GM13976 (cell line): ENCODE measurements at places on chromosomes 11 and 22.

GRCh38 chr11:44694443-44694842 is 32.3 kb upstream of the TSPAN18 start:
- DNase-seq = no peak

- no peak for DNase-seq
These were observed 17.0 kb downstream of the ARRB1 start for GRCh38 chr11:75334402-75334891.

DNA sequence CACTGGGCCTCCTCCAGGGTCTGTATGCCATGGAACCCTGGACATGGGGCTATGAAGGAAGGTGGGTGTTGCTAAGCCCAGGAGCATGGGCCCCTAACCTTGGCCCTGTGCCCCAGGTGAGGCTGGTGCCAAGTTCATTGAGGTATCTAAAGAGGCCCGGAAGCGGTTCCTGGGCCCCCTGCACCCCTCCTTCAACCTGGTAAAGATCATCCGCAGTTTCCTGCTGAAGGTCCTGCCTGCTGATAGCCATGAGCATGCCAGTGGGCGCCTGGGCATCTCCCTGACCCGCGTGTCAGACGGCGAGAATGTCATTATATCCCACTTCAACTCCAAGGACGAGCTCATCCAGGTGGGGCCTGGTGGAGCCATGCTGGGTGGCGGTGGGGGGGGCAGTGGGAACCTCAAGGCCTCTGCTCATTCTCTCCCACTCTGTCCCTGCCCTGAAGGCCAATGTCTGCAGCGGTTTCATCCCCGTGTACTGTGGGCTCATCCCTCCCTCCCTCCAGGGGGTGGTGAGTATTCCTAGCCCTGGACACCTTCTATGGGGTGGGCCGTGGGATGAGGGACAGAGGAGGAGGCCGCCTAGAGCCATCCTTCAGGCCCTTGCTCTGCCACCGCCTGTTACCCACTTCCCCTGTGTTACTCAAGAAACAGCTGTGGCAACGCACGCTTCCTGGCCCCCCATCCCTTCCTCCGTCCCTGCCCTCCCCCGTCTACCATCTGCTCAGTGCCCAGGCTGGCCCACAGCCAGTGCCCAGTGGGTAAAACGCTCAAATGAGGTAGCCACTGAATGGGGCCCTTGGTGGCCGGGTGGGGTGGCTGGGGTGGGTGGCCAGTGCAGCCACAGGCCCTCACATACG is 3.0 kb downstream of the PNPLA2 start:
- DNase-seq = no peak

DNA sequence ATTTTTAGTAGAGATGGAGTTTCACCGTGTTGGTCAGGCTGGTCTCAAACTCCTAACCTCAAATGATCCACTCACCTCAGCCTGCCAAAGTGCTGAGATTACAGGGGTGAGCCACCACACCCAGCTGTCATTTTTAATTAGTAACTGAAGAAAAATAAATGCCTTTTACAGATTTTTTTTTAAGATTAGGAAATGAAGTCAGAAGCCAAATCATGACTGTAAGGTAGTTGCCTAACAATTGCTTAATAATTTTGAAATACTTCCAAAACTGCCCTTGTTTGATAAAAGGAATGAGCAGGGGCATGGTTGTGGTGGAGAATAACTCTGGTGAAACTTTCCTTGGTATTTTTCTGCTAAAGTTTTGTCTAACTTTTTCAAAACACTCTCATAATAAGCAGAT is 98.9 kb upstream of the SLC5A12 start:
- DNase-seq = no peak

- peak; percentile 77 for DNase-seq
These were observed 1.7 kb downstream of the NCF4 start for GRCh38 chr22:36862251-36863242.

DNA sequence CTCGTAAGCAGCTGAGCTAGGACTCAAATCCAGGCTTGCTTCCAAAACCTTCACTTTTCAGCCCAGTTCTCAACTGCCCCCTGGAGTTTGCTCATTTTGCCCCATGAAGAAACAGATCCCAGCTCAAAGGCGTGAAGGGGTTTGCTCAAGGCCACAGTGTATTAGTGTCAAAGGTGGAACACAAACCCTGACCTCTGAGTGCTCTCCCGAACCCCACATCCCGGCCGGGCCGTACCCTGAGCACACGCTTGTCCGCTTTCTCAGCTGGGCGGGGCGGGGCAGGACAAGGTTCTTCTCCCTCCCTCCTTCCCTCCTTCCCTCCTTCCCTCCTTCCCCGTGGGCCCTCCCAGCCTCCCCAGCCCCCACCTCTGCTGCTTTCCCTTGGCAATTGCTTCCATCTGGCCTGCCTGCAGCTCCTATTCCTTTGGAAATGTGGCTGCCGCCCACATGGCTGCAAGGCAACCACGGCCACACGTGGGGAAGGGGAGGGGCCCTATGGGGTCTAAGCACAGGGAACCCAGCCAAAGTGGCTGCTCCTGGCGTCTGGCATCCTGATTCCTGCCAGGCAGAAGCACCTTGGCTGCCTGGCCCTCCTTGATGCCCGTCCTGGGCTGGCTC is 4.1 kb downstream of the ST3GAL4 start:
- no peak for DNase-seq

- DNase-seq = no peak
These were observed 137.8 kb downstream of the KIRREL3 start for GRCh38 chr11:126862664-126863243.

GRCh38 chr11:129289350-129290040 is 86.2 kb upstream of the BARX2 start:
- no peak for DNase-seq

- no peak for DNase-seq
These were observed 46.2 kb upstream of the YWHAH start for GRCh38 chr22:31897842-31898805.

- DNase-seq = no peak
These were observed 1.4 kb downstream of the SH3BP1 start for GRCh38 chr22:37640591-37641560.

GRCh38 chr11:30936491-30936890 is 350.3 kb upstream of the MPPED2 start:
- DNase-seq = no peak

DNA sequence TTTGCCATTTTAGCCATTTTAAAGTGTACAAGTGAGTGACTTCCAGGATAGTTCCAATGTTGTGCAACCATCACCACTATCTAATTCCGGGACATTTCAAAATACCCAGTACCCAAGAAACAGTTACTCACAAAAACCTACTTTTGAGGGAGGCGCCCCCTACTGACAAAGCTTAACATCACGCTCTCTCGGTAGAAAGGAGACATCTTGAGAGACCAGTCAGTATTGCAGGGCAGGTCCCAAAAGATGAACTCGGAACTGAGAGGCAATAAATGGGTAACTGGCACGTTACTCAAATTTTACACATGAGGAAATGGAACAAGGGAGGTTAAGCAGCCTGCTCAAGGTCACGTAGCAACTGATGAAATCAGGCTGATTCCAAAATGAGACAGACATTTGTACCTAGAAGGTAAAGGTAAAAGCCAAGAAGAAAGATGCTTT is 50.0 kb upstream of the POU2AF1 start:
- DNase-seq = peak; percentile 61

GRCh38 chr11:12137005-12137690 is 26.8 kb downstream of the MICAL2 start:
- no peak for DNase-seq

DNA sequence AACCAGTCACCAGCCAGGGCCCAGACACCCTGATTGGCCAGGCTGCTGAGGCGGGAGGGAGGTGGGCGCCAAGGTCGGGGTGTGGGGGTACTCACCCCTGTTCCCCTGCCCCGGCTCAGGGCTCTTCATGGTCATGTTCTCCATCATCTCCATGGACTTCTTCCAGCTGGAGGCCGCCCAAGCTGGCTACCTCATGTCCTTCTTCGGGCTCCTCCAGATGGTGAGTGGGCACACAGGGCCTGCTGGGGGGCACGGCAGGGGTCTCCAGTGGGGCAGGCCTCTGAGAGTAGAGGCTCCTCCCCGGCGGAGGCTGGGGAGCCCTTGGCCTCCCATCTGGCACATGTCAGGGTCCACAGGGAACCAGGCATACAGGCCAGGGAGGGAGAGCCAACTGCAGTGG is 10.0 kb downstream of the PHLDA2 start:
- no peak for DNase-seq

DNA sequence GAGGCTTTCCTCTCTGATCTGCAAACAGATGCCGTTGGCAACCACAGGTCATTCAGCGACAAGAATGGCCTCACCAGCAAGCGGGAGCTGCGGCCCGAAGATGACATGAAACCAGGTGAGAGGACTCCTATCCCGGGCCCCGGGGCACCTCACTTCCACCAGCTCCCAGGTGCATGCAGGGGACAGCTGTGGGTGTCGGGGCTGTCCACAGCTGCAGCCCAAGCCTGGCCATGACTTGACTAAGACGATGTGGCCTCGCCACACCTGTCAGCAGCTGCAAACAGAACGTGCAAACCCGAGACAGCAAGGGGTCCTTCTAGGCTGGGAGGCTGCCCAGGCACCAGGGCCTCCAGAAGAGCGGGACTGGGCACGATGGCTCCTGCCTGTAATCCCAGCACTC is 3.6 kb downstream of the GAL start:
- no peak for DNase-seq

- DNase-seq = no peak
These were observed 1.5 kb downstream of the RAB30 start for GRCh38 chr11:83070044-83070701.

GRCh38 chr11:57320719-57321387 is 3.9 kb downstream of the TNKS1BP1 start:
- no peak for DNase-seq

DNA sequence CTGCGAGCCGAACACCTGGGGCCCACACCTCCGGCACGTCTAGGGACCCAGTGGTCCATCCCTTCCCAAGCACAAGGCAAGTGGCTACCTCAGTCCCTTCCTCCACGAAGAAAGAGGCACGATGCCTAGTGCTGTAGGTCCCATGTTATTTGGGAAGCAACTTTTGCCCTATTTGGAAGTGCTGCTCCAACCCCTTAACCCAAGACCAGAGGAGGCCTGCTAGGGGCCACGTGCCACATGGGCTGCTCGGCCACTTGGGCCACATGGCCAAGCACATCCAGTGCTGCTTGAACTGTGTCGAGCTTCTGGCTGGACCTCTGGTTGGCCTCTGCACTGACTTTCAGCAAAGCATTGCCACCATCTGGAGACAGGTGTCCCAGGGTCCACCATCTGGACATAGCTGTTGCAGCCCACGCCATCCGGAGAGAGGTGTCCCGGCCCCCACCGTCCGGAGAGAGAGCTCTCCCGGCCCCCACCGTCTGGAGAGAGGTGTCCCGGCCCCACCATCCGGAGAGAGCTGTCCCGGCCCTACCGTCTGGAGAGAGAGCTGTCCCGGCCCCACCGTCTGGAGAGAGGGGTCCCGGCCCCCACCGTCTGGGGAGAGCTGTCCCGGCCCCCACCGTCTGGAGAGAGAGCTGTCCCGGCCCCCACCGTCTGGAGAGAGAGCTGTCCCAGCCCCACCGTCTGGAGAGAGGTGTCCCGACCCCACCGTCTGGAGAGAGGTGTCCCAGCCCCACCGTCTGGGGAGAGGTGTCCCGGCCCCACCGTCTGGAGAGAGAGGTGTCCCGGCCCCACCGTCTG is 6.5 kb upstream of the B4GALNT4 start:
- DNase-seq = peak; percentile 20

GRCh38 chr22:43434928-43435311 is 23.1 kb downstream of the MPPED1 start:
- DNase-seq = no peak

DNA sequence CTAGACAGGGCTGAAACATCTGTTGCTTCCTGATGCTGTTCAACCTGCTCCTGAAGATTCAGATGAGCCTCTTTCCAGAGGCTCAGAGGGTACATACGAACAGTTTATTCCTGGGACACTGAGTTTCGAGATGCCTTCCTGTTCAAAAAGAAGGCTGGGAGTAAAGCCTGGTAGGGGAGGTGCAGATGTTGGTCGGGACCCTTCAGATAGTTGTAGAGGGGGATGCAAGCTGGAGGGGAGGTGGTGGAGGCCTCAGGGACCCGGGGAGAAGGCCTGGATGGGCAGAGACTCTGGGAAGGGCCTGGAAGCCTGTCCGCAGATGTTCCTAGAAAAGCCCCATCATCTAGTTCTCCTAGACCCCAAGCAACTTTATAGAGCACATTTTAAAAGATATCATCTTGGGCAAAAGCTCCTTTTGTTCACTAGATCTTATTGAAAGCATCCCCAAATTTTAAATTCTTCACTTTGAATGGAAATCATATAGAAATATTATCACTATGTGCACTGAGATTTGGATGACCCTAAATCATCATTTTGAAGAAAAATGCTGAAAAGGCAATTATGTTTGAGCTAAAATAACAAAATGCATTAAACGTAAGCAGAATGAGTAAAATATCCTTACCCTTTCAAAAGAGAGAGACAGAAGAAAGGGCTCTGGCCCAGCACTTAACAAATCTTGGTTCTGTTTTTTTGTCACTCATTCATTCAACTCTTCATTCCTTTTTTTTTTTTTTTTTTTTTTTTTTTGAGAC is 41.2 kb downstream of the RTL6 start:
- DNase-seq = no peak

GRCh38 chr22:40708177-40708576 is 28.9 kb downstream of the MCHR1 start:
- DNase-seq = no peak

DNA sequence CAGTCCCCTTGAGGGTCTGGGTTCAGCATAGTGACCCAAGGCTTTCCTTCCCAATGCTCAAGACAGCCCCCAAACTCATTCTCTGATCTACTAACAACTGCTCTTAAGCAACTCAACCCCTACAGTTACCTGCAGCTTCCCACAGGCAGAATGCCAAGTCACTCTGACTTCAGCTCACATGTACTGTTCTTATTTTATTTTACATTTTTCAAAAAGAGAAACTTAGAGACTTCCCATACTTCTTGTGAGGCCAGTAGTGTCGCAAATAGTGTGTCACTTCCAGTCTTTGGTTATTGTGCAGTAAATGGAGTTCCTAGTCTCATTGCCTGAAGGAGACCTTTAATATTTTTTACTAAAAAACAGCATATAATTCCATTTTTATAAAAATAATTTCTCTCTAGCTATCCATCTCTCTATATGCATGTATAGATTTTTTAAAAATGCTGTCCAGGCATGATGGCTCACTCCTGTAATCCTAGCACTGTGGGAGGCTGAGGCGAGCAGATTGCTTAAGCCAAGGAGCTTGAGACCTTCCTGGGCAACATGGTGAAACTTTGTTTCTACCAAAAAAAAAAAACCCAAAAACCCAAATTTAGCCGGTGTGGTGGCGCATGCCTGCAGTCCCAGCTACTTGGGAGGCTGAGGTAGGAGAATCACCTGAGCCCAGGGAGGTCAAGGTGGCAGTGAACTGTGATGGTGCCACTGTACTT is 41.8 kb downstream of the ENTHD1 start:
- DNase-seq = no peak

DNA sequence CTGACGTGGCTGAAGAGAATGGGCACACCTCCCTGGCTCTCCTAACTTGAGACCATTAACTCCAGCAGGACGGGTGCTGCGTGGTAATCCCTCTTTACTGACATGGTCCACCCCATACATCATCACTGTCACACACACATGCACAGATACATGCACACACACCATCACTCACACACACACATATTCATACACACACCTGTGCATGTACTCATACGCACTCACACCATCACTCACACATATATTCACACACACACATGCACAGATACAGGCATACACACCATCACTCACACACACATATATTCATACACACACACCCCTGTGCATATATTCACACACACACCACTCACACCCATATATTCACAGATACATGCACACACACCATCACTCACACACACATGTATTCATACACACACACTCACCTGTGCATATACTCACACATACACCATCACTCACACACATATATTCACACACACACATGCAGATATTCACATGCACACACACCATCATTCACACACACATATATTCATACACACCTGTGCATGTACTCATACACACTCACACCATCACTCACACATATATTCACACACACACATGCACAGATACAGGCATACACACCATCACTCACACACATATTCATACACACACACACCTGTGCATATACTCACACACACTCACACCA is 74.8 kb downstream of the EFCAB6 start:
- DNase-seq = no peak
